BJ (cell line): ENCODE measurements at places on chromosomes 13 and 19.

- no peak for DNase-seq
These were observed 723.9 kb upstream of the ARGLU1 start for GRCh38 chr13:107291875-107292274.

DNA sequence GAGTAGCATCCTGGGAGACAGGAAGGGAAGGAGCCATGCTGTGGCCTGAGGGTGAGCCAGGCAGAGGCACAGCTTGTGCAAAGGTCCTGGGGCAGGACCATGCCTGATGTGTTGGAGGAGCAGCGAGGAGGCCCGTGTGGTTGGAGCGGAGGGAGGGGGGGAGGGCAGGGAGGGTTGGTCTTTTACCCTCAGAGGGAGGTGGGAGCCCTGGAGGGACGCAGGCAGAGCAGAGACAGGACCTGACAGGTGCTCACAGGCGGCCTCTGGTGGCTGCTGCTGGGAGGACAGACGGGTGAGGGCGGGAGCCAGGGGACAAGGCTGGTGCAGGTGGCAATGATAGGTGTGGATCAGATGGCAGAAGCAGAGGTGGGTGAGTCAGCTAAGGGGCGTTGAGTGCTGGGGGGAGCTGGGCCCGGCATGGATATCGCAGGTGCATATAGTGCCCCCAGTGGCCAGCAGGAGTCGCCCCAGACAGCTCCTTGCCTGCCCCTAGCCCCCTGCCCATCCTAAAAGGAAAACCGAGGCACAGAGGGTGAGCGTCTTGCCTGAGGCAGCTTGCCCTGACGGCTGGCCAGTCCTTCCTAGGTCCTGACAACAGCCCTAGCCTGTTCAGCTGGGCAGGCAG, 9.8 kb upstream of the GNA15 start:
- DNase-seq, result no peak

DNA sequence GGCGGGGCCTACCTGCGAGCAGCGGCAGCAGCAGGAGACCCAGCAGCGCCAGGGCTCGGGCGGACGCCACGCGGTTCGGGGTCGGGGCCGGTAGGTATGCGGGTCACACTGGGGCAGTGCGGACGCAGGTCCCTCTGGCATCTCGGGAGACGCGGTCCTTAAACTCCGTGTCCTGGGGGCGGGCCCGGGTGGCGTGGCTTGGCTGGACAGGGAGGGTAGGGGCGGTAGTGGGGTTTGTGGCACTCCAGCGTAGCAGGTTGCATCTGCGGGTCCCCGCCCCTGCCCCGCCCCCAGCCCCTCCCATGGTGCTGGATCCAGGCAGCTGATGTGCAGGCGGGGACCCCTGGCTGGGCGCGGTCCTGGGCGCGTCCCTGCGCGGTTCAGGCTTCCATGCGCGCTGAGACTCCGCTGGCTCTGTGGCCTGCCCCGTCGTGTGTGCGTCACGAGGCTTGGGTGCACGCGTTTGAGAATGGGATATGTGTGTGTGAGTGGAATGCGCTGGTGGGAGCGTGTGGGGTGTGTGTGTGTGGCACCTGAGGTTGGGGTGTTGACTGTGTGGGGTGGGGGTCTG, 96.1 kb downstream of the WTIP start:
- DNase-seq, result no peak

GRCh38 chr19:58381460-58382212, 806 bp upstream of the ZNF837 start:
- DNase-seq, result no peak

DNA sequence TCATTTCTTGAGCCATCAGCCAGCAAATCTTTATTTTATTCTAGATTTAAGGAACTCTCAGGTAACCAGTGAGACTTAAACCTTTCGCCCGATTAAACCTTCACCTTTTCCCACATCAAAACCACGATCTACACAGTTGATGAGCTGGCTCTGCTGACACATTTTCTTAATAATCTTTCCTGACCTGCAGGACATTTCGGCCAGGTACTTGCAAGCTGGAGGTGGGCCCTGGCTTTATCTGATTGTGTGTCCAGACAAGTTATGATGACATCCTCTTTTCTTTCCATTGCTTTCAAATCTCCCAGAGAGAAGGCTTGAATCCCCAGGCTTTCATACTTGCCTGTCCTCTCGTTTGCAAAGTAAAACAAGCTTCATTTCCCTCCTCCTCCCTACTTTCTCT, 144.2 kb downstream of the EFNB2 start:
- DNase-seq, result no peak

DNA sequence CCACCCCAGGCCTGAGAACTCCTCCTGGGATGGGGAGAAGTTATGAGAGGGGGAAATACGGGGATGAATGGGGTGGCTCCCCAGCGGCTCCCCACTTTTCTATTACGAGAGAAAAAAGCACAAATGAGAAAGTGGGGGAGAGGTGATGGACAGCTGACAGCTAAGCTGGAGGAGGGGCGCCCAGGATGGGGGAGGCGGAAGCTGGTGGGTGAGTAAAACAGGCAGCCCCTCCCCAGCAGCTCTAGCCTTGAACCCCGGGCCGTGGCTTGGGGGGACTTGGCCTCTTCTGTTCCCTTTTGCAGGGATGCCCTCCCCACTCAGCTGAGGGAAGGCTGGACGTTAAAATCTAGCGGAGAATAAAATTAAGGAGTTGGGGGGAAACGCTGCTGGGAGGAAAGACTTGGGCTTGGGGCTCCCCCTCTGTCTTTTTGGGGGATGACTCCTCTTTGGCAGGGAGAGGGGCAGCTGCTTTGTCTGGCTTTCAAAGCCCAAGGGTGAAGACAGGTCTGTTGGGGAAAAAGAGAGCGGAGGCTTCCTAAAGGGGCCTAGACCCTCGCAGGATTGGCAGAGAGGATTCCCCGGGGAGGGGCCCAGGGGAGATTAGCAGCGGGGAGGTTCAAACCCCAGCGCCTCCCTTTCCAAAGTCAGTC, 1.4 kb upstream of the SAMD1 start:
- no peak for DNase-seq

DNA sequence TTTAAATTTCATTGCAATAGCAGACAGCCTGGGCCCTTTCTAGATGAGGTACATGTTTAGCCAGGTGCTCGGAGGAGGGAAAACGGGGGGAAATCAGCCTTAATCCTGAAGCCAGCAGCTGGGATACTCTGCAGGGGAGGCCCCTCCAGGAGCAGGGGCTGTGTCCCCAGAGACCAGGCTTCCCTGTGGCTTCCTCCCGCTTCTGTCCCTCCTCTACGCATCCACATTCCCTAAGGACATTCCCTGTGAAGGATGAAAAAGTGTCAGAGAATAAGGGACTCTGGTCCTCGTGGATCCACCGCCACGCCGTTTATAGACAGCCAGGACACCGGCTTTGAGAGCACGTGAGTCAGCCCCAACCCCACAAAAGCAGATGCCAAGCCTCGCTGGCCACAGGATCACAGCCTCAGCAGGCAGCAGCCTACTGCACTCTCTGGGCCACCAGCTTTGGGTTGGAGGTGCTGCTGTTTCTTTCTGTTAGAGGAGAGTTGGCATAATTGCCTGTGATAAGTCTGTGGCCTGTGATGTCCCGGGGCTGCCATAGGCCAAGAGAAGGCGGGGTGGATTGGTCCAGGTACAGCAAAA, 36.7 kb upstream of the RANBP3 start:
- no peak for DNase-seq

GRCh38 chr13:105377452-105377851, 1158.0 kb downstream of the EFNB2 start:
- DNase-seq, result no peak

GRCh38 chr19:20423381-20424197, 142.0 kb downstream of the ZNF737 start:
- DNase-seq, result no peak

DNA sequence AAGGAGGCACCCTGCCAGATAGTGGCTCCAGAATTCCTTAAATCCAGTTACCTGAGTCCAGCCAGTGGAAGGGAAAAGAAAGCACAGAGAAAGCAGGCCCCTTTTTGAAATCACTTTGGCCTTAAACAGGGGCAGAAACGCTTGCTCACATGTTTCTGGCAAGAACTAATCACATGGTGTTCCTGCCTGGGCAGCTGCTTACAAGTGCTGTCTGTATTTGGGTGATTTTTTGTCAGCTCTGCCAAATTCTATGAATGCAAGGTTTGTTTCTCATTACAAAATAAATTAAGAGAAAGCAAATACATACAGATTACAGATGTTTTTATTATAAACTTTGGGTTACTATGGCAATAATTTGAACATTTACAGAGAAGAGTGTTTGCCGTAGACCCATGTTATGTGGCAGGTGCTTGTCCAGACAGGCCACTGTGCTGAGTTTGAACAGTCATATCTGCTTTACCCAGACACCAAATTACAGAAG, 1237.8 kb downstream of the SLITRK5 start:
- no peak for DNase-seq

DNA sequence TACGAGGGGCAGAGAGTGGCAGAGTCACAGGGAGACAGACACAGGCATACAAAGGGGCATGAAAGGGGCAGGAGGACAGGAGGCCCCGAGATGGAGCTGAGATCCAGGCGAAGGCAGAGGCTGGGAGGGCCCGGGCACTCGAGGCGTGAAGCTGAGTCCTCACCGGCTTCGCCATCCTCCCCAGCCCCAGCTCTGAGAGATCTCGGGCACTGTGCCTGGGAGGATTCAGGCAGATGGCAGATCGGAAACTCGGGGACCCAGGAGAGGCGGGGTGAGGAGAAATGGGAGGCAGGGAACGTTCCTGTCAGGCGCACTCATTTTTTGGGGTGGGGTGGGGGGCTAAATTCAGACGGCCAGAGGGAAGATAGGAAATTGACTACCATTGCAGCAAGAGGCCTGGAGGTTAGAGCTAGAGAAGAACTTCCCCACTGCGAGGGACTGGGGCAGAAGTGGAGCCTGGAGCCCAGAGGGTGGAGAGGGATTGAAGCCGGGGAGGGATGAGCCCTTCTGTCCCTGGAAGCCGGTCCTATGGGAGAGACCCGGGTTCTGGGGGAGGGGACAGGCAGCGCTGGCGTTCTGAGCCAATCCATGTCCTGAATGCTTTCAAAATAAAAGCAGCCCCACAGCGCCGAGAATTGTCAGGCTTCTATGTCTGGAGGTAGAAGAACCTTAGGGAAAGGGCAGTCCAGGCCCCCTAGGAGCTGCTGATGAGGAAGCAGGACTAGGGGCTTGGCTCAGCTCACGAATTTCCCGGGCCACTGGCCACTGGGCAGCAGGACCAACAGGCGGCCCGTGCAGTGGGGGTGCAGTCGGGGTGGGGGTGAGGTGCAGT, 12.6 kb downstream of the LRRC4B start:
- no peak for DNase-seq

GRCh38 chr19:4013886-4014540, 6.5 kb downstream of the PIAS4 start:
- DNase-seq, result no peak

GRCh38 chr19:4705413-4706131, 18.1 kb downstream of the DPP9 start:
- no peak for DNase-seq

DNA sequence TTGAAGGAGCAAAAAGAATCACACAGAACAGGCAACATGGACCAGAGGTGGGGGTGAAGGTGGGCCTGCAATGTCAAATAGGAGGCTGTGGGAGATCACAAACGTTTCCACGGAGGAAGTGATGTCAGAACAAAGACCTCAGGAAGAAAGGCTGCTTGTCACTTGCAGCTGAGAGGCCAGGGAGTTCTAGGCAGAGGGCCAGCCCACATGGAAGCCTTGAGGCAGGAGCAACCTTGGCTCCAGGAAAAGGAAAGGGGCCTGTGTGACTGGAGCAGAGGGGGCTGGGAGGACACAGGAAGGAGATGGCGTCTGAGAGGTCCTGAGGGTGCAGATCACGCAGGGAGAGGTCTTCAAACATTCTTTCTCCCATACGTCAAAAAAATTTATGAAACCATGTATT, 16.3 kb downstream of the ZNF160 start:
- DNase-seq, result no peak

GRCh38 chr19:42401365-42402303, 11.5 kb upstream of the CNFN start:
- DNase-seq, result no peak
